ENCODE measurements at places on chromosomes 13 and 19. TPM values are rescaled to one million over a fixed set of nuclear protein-coding genes. Genes with fewer than 3 reads are reported as not detected.

ZNF793 gene
- not detected for total RNA-seq

PSG11 gene
- not detected for total RNA-seq

TDRD12 gene
- 0.17 TPM for total RNA-seq

ACP4 gene
- total RNA-seq, result not detected

FAM216B gene
- total RNA-seq, result not detected

ZNF776 gene
- total RNA-seq, result 21.6 TPM

PRSS57 gene
- not detected for total RNA-seq

- H3K4me1 ChIP-seq, result peaks cover 7% of the 10 kb centered on the region
- no peak overlapping the region for H3K4me3 ChIP-seq
- no peaks in the 10 kb centered on the region for H3K27me3 ChIP-seq
- no peak overlapping the region for H3K27ac ChIP-seq
- H3K36me3 ChIP-seq, result peaks cover 9% of the 10 kb centered on the region
- DNase-seq, result no peak
Measured at GRCh38 chr13:97267418-97268059, 45.4 kb downstream of the MBNL2 start.

DNA sequence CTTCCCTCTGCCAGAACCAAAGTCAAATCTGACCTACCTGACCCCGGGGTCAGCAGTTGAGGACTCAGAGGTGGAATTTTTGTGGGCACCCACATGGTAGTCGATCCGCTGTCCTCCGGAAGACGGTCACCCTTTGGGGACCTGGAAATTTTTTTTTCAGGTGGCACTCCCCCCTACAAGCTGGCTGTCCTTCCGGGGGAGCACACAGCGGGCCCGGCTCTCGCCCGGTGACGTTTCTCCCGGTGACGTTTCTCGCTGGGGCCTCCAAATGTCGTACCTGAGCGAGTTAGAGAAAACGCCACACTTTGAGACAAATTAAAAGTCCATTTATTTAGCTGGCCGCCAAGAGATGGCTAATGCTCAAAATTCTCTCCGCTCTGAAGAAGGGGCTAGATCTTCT is 48.8 kb downstream of the ZFP14 start:
- no peak for DNase-seq
- peaks cover 11% of the 10 kb centered on the region for H3K36me3 ChIP-seq
- no peak overlapping the region for H3K27ac ChIP-seq
- no peaks in the 10 kb centered on the region for H3K27me3 ChIP-seq

- no peaks in the 10 kb centered on the region for H3K27me3 ChIP-seq
- H3K4me3 ChIP-seq, result no peak overlapping the region
- no peak for DNase-seq
- peaks cover 92% of the 10 kb centered on the region for H3K36me3 ChIP-seq
- no peak overlapping the region for H3K27ac ChIP-seq
Measured at GRCh38 chr19:16085115-16085514, 8.8 kb downstream of the TPM4 start.

DNA sequence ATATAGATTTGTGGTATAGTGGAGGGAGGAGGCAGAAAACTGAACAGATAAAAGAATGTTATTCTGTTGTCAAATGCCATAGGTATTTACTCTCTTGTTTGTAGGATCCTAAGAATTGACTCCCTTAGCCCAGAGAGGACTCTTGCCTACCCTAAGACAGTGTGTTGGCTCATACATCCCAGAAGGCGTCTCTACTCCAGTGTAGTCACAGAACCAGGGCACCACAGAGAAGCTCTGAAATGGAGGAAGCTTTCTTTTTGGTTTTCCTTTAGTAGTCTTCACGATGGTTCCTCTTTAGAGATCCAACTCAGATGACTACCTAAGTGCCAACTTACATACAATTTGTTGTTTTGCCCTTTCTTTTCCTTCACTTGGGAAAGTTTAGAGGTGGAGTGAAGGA is 14.0 kb downstream of the GPR183 start:
- H3K4me3 ChIP-seq, result no peak overlapping the region
- no peak overlapping the region for H3K27ac ChIP-seq
- no peaks in the 10 kb centered on the region for H3K27me3 ChIP-seq
- no peaks in the 10 kb centered on the region for H3K36me3 ChIP-seq
- H3K4me1 ChIP-seq, result no peaks in the 10 kb centered on the region

- H3K27me3 ChIP-seq, result no peaks in the 10 kb centered on the region
- no peaks in the 10 kb centered on the region for H3K4me1 ChIP-seq
- no peak overlapping the region for H3K27ac ChIP-seq
- DNase-seq, result no peak
- no peak overlapping the region for H3K4me3 ChIP-seq
Measured at GRCh38 chr13:71028884-71029283, 838.1 kb downstream of the DACH1 start.

- no peaks in the 10 kb centered on the region for H3K4me1 ChIP-seq
- no peaks in the 10 kb centered on the region for H3K27me3 ChIP-seq
- no peak overlapping the region for H3K4me3 ChIP-seq
- H3K27ac ChIP-seq, result no peak overlapping the region
- H3K36me3 ChIP-seq, result peaks cover 7% of the 10 kb centered on the region
Measured at GRCh38 chr19:5104871-5105351, 136.0 kb downstream of the KDM4B start.

DNA sequence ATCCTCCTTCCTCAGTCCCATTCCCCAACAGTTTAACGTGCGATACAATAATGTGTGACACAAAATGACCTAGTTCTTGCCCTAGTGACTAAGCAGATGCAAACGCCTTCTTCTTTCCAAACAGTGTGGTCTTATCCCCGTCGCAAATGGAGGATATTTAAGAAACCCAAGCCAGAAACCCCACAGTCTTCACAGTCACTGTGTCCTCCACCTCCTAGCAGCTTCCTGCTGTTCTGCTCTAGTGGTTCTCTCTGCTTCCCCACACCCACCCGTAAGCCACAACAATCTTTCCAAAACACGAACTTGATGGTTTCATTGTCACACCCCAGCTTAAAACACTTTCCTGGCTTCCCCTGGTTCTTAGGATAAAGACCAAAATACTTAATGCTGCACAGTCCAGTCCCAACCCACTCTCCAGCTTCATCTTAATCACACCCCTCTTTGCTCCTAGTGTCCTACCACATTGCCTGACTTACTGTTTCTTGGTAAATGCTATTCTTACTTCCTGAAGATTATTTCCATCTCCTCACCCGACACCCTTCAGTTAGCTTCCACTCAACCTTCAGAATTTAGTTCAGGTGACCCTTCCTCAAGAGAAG is 32.3 kb downstream of the ITM2B start:
- peaks cover 26% of the 10 kb centered on the region for H3K36me3 ChIP-seq
- H3K27me3 ChIP-seq, result no peaks in the 10 kb centered on the region
- H3K27ac ChIP-seq, result no peak overlapping the region
- no peak for DNase-seq
- peaks cover 9% of the 10 kb centered on the region for H3K4me1 ChIP-seq
- no peak overlapping the region for H3K4me3 ChIP-seq

- H3K4me1 ChIP-seq, result no peaks in the 10 kb centered on the region
- H3K36me3 ChIP-seq, result no peaks in the 10 kb centered on the region
- peak; percentile 65 for DNase-seq
Measured at GRCh38 chr19:17448131-17448967, at the start of gene TMEM221. Gene TMEM221, minus strand, starts transcription at chr19:17448668. Its CDS starts 206 bp downstream, at chr19:17448462.

GRCh38 chr19:56252699-56253422 is 19.7 kb upstream of the EDDM13 start:
- H3K36me3 ChIP-seq, result no peaks in the 10 kb centered on the region
- H3K27me3 ChIP-seq, result no peaks in the 10 kb centered on the region
- no peak overlapping the region for H3K4me3 ChIP-seq
- no peaks in the 10 kb centered on the region for H3K4me1 ChIP-seq
- peak overlapping the region; percentile 39 for H3K27ac ChIP-seq
